ENCODE measurements at places on chromosomes 6 and 20. TPM values are rescaled to one million over a fixed set of nuclear protein-coding genes. Genes with fewer than 3 reads are reported as not detected.

The SLC22A2 gene
- total RNA-seq, result not detected

GRCh38 chr6:11083491-11083890 is 10.1 kb upstream of the SMIM13 start:
- peak; percentile 67 for DNase-seq

DNA sequence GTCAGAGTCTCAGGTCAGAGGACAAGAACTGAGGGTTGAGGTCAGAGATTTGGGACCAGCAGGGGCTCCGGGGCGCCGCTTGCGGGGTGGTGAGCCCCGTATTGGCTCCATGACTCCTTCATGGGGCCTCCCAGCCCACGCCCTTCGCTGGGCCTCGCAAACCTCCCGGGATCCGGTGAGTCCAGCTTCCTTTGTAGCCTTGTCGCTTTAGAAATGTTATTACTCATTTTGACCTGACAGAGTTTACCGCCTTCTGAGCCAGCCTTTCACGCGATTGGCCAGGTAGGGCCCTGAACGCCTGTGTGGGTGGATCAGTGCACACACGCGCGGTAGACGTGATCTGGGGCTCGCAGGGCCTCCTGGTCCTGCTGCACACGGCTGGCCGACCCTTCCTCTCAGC is 181.1 kb downstream of the ERMARD start:
- DNase-seq, result peak; percentile 55

DNA sequence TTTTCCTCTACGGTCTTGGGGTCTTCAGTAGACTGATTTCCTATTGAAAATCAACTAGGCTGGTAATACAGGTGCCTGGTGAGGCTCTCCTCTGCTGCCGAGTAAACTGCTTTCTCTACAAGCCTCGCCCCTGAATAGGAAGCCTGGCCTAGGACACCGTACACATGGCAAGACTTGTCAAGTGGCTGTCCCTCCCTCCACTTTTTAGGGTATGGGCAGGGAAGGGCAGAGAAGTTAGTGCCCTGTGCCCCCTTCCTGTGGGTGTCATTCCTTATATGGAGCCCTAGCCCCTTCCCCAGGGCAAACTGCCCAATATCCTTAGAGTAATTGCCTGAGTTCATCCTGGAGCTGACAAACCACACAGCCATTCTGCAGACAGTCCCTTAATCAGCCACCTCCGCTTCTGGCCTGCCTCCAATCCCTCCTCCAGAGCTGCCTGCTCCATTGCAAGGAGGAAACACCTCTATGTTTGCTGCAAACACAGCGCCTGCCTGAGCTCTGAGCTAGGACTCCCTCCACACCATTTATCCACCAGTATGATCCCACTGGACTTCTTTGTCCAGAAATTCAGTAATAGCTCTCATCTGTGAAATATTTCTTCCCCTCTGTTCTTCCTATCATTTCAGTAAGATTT is 93.1 kb downstream of the CHD6 start:
- DNase-seq, result peak; percentile 80

DNA sequence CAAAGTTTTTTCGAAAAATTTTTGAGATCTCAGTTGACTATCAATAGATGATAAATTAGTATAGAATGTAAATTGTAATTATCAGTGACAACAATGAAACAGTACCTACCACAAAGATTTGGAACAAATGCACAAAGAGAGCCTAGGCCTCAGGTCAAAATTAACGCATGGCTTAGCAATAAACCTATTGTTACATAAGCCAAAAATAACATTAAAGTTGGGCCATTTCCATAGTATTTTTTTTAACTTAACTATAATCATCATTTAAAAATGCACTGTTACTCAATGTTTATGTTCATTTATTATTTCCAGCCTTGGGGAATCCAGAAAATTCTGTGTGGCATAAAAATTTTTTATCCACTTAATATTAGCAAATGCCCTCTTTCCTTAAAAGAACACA is 117.0 kb downstream of the EPB41L2 start:
- no peak for DNase-seq

GRCh38 chr6:64696053-64696452 is 1011.0 kb downstream of the EYS start:
- no peak for DNase-seq

The LY6G6D gene
- not detected for total RNA-seq

The DZANK1 gene
- total RNA-seq, result 0.64 TPM

Data from bronchial epithelial cell (primary cell).